ENCODE measurements at places on chromosomes 3 and 15.

GRCh38 chr15:65806397-65806796 lies 14.3 kb upstream of the DENND4A start:
- DNase-seq = no peak

DNA sequence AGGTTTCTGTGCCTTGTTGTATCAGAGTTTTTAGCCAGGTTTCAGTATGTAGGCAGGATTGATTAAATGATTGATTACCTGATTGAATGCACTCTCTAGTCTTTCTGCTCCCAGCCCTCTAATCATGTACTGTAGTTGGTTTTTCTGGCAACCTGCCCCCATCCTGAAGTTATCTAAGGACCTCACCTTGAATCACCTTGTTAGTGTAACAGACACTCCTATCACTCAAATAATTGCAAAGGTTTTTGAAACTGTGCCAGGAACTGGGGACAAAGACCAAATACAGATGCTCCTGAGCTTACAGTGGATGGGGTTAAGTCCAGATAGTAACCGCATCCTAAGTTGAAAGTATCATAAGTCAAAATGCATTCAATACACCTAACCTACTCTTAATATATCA lies 141.5 kb upstream of the EIF1B start:
- DNase-seq = no peak

GRCh38 chr3:112582244-112582874 lies 20.5 kb downstream of the SLC35A5 start:
- no peak for DNase-seq

DNA sequence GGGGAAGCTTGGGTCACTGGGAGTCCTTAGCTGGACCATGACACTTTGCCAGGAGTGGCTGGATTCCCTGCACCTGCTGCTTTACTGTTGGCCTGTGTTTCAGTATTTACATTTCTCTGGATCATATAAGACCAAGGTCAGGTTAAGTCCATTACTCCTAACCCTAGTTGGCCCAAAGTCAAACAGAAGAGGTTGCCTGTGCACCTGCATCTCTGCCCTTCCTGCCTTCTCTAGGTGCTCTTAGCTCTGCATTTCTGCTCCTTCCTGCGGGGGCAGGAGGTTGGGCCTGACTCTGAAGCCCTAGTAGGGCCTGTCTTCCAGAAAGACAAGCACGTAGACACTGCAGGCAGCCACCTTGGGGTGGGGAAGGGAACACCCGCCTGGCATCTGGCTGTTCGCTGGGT lies 124.3 kb downstream of the RPLP1 start:
- DNase-seq = no peak

GRCh38 chr15:61943992-61944391 lies 116.3 kb downstream of the VPS13C start:
- no peak for DNase-seq

- DNase-seq = no peak
These were observed 79.0 kb downstream of the IGF1R start for GRCh38 chr15:98727115-98728040.

DNA sequence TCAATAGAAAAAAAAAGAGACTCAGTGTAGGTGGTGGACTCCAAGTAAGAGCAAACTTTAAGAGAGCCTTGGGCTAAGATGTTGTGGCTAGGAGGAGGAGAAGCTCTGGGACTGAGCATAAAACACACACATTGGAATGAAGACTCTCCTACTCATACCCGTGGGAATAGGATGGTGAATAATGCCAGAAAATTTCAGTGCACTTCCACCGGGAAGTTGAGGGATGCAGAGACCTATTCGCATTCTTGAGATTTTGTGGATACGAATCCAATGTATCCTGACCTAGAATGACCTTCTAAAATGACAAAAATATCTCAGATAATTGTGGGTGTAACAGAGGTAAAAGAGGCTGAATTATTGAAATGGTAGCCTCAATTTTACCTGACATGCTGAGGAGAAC lies 388.7 kb upstream of the SGO1 start:
- no peak for DNase-seq

- DNase-seq = no peak
These were observed 292.8 kb upstream of the TMC3 start for GRCh38 chr15:81666839-81667238.

GRCh38 chr15:77059786-77060361 lies 11.0 kb downstream of the TSPAN3 start:
- DNase-seq = no peak

DNA sequence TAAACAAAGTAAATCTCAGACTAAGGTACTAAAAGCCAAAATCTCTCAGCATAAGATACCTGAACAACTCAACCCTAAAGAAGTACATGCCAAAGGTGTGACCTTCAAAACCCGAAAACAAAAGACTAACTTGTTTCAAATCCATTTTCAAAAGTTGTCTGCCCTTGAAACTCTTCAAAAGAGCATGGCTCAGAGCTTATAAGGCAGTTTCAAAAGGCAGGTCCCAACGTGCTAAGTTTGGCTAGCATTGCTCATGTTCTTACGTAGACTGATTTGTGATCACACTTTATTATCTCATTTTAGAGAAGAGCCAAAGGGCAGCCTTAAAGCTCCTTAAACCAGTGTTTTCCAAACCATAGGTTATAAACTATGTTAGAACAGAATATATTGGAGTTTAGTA lies 112.2 kb downstream of the FEZF2 start:
- no peak for DNase-seq

DNA sequence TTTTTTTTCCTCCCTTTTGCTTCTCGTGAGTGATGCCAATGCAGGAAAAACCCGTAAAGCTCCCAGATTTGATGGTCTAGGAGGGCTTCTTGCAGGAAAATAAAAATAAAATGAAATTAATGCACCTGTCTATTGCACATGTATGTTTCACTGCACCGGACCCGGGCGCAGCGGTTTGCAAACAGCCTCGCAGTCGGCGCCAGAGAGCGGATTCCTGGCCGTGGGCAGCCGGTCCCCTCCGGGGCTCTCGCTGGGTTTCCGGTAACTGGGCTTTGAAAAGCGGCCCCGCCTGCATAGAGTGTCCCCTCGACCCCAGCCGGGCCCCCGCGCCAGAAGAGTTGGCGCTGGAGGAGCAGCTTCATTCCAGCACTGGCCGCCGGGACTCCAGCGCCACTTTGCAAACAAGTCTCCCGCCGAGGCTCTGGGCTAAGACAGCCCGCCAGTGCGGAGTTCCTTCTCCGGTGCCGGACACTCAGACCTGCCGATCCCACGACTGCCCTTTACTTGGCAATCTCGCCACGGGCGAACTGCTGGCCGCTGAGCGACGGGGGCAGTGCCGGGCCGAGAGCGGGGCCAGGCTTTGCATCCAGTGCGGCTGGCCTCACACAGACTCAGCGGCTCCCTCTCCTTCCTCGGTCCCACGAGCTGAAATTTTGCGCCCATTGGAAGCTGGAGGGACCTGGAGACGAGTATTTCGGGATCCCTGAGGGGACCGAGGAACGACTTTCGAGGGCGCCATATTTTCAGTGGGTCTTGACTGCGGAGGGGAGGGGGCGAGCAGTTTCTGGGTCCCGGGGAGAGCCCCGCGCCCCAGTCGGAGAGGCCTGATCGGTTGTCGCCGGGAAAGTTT lies 225.9 kb upstream of the C2CD4B start:
- DNase-seq = no peak

GRCh38 chr3:8416965-8417364 lies 84.7 kb upstream of the LMCD1 start:
- no peak for DNase-seq

DNA sequence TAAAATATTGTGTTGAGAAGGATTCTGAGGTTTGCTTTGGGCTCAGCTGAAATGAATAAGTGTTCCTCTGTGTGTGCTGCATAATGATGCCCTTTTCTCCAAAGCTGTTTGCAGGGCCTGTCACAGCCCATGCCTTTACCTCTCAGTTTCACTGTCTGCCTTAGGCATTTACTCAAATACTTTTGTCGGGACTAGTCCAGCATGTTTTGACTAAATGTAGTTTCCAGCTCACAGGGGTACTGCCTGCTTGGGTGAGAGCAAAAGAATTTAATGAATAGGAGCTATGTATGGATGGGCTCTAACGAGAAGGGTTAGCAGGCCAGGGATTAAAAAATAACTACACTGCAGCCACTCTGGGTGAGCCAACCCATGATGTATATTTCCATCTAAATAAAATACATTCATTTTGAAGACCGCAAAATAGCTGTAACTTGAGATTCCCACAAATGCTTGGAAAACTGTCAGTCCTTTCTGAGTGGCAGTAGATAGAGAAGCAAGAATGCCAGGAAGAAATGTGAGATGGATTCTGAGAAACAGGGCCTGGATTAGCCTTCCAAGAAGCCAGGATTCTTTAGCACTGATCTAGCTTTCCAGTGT lies 549.2 kb upstream of the TBL1XR1 start:
- DNase-seq = no peak

DNA sequence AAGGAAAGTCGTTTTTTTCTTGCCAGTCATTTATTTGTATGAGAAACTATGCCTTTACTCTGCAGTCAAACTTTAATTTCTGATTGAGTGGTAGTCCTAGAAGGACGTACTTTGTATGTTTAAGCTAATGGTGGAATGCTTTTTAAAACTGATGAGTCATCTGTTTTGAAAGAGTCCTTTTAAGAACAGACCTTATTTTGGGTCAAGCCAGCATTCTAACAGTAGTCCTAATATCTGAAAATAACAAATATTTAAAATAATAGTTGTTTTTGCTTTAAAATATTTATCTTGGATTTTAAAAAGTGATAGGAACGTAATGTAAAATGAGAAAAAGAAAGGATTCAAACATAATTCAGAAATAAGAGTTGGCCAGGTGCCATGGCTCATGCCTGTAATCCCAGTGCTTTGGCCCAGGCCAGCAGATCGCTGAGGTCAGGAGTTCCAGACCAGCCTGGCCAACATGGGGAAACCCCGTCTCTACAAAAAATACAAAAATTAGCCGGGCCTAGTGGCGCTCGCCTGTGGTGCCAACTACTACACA lies 1.3 kb upstream of the LRRC58 start:
- DNase-seq = no peak

DNA sequence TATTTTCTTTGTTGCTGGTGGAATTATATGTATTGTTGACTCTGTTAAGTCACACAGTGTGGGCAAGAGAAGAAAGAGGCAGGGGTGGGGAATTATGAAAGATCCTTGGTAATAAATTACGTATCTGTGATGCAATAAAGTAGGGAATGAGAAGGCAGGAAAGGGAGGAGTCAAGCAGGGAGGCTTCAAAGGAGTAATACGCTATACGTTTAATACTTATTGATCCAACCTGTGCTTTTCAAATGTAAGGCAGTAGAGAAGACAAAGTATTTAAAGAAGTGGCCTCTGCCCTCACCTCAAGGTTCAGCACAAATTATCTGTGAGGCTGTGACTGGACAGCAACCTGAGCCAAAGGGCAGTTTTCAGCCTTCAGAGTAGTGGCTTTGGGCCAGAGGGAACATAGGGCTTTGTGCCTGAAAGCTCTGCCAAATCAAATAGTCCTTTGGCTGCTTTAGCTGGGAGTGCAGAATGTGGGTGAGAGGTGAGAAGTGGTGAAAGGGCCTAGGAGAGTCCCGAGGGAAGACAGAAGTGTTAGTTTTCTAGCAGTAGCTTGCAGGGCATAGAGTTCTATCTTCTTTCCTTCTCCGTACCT lies 1.2 kb upstream of the PLIN1 start:
- no peak for DNase-seq

DNA sequence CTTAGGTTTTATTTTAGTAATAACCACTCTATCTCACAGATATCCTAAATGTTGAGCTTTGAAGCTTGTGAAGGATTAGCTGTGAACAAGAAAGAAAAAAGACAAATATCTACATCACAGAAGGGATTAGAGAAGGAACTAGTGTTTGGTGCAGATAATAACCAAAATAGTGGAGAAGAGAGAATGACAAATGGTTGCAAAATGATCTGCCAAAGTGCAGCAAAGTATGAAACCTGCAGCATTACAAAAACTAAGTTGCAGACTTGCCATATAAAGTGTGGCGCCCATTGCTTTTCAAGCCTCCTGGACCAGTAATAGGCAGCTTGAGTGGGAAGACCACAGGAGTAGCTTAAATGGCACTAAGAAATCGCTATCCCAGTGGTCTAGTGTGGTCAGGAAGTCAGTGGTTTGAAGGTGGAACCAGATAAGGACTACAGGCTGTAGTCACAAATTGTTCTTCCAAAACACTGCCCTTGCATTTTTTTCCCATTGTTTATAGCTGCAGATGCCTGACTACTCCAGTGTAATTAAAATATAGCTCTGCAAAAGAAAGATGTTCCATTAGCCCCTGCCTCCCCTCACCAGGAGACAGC lies 20.7 kb downstream of the TPM1 start:
- no peak for DNase-seq

DNA sequence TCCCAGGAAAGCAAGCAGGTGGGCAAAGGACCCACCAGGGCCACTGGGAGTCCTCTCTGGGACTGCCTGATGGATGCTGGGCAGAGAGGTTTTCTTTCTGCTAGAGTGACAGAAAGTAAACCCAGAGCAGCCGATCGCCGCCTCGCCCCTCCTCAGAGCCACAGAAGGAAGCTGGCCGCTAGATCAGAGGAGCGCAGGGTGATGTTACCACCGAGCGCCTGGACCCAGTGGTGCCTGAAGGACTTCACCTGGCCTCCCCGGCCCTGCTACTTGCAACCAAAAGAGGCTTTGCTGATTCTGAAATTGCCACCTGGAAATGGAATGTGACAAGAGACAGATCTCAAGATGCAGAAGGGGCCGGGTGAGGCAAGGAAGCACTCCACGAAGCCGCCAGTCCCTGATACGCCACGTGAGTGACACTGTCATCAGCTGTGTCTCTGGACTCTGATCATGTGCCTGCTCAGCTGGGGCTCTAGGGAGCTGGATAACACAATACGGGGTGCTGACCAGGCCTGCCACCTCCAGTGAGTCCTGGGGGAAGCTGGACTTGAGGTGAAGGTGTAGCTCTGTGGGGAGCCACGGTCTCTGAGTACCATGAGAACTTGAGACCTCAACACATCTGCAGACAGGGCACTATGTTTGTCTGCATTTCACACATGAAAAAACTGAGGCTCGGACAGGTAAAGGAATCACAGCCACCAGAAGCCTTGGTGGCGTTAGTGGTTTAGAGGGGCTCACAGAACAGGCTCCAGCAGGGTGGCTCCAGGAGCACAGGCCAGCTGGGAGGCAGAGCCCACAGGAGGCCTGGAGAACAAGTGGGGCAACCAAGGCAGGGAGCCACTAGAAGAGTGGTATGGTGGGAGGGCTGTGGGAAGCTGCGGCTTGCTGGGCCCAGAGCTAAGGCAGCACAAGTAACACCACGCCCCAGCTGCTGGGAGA lies 137.9 kb upstream of the PRR20G start:
- no peak for DNase-seq

DNA sequence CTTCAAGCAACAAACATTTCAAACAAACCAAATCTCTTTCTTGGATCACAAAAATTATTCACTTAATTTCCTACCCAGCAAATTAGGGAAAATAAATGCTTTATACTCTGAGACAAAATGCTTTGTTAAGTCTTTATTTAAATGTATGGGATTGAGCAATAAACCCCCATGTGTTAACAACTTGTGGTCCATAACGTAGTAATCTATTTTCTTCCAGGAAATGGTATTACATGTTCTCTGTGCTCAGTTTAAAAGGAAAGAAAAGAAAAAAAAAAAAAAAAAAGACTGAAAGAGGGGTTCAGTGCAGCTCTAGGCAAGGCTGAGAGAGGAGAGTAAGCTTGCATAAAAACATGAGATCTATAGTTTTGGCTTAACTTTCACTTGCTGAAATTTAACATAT lies 102.3 kb downstream of the PIK3CB start:
- no peak for DNase-seq

- DNase-seq = no peak
These were observed 30.0 kb upstream of the RFX7 start for GRCh38 chr15:56273724-56274123.

All from activated gamma-delta T cell treated with anti-CD3 and anti-CD28 coated beads, Interleukin-2, amount 50 U/mL, for 16 hours (primary cell).